ENCODE measurements at places on chromosomes 3 and 15.
A peak's percentile ranks its signal among the peaks of the same experiment; 100 is the strongest.

DNA sequence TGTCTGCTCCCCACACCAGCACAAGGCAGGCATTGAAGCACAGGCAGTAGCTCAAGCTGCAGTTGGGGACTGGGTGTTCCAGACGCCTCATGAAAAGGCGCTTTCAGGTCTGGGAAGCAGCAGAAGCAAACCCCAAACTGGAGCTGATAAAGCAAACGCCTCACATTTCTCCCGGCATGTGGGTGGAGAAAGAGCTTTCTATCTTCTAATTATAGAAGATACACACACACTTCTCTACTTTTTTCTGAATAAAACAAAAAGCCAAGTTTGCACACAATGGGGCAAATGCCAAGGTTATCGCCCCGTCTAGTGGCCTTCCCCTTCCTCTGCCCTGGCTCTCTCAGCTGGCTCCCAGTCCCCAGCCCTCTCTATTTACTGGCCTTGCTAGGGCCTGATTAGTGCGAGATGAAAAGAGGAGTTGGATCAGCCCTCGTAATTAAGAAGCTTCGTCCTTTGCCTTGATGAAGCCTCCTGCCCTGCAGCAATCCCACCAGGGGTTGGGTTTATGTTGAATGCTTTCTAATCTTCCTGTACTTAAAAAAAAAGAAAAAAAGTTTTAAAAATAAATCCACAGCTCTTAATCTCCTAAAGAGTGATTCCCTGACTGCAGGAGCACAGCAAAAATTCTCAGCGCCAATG is 120.2 kb downstream of the MEGF11 start:
- DNase-seq, result no peak

DNA sequence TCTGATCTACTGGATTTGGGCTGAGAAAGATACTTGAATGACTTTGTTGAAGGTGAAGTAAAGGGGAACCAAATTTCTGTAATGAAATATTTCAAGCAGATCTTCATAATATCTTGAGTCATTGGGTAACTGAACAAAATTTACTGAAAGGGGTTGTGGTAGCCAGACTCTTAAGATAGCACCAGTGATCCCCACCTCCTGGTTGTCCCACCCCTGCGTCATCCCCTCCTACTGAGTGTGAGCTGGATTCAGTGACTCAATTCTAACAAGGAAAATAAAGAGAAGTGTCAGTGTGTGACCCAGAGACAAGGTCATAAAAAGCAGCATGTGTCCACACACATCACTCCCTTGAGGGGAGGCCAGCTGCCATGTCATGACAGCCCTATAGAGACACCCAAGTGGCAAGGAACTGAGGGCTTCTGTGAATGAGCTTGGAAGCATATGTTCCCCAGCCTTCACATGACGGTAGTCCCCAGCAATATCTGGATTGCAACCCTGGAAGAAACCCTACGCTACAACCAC is 107.1 kb downstream of the MECOM start:
- DNase-seq, result no peak

- no peak for DNase-seq
Measured at GRCh38 chr3:45131201-45131600, 15.0 kb downstream of the CDCP1 start.

DNA sequence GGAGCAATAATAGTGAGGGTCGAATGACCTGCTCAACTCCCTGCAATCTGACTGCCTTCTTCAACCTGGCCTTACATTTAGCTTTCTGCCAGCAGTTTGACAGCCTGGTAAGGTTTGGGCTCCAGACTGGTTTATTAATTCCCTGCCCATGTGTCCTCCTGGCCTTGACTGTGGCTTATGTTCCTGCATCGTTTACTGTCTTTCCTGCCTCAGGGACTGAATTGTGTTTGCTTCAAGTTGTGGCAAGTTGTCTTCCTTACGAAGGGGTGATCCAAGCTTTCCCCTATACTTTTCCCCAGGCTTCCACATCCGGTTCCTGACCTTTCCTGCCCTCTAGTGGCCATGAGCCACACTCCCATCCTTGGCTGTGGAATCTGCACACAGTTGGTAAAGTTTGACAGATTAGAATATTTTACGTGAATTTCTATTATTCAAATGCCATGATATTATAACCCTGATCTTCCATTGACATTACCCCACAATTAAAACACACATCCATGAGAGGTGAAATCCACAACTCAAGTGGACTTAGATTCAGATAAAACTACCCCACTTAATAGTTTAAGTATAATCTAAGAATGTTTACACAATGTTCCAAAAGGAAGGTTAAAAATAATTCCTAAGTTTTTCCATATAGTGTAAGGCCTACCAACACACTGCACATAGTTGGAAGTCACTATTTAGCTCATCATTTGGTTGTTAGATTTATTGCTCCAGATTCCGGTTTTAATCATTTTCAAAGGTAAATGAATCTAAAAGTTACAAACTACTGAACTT is 95.7 kb downstream of the NEDD4 start:
- DNase-seq, result no peak

DNA sequence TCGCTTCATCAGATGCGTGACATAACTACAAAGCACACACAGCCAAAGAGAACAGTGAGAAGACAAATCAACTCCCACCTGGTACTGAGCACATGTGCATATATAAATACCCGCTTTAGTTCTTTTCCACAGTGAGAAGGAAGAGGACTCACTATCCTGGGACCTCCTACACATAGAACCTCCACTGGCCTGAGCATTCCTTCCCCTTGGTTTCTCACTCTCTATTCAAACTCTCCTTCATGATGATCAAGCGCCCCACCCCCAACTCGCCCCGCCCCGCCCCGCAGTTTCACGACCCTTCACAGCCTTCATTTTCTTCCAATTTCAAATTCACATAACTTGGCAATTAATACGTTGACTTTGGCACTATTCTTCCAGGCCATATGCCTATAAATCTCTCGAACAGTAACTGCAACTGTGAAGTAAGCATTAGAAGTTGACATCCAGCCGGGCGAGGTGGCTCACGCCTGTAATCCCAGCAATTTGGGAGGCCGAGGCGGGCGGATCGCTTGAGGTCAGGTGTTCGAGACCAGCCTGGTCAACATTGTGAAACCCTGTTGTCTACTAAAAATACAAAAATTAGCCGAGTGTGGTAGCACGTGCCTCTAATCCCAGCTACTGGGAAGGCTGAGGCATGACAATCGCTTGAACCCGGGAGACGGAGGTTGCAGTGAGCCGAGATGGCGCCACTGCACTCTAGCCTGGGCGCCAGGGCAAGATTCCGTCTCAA is 1.1 kb downstream of the RPS17 start:
- no peak for DNase-seq

GRCh38 chr3:129618901-129619671 is 12.6 kb upstream of the PLXND1 start:
- DNase-seq, result no peak

DNA sequence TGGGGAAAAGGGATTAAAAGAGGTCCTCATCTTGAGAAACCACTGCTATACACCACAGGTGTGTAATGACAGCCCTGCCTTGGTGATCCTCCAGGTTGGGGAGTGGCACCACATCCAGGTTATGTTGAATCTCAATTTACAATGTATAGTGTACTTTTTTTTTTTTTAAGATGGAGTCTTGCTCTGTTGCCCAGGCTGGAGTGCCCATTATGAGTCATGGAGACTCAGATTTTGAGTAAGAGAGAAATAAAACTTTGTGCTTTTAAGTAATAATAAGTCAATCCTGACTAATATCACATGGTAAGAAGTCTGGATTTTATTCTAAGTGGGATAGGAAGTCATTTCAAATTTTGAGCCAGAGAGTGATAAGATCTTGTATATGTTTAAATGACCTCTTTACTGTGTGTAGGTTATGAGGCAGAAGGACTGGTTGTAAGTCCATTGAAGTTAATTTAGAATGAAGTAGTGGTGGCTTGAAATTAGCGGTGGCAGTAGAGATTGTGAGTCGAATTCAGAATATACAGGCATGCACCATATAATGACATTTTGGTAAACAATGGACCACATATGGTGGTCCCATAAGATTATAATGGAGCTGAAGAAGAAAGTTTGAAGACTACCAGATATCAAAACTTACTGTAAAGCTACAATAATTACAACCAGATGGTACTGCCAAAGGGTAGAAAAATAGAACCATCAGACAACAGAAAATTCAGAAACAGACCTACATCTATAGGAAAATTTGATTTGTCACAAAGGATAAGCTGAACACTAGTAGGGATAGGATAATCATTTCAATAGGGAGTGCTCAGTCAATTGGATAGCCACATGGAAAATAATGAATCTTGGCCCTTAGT is 20.7 kb downstream of the POPDC2 start:
- DNase-seq, result no peak

DNA sequence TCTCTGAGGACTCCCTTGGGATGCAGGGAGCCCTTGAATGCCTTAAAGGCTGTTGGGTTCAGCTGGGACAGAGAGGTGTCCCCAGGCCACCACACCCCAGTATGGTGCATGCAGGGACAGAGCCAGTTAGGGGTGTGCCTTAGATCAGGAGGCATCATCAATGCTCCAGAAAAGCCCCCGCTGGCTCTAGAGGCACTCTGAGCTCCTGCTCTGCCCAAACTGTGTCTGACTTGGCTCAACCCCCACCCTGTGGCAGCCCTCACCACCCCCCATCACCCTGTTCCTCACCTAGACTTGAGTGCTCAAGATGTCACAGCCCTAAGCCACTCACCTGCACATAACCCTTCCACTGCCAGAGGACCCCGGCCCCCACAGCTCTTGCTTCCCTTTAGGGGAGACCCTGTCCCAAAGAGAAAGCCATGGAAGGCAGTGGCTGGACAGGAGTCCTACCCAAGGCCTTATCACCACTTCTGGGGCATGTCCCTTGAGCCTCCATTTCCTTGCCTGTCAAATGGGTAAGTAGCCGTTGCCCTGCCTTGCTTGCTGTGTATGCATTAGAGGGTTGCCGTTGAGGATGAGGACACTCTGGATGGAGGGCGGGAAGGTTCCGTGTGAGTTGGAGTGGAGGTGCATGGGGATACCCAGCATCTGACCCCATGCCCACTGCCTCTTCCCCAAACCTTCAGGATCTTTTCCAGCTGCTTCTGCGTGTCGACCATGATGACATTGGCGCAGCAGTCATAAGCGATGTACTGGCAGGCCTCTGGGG is 41.4 kb downstream of the ACSBG1 start:
- no peak for DNase-seq

GRCh38 chr15:35630532-35630931 is 84.6 kb upstream of the DPH6 start:
- DNase-seq, result no peak

DNA sequence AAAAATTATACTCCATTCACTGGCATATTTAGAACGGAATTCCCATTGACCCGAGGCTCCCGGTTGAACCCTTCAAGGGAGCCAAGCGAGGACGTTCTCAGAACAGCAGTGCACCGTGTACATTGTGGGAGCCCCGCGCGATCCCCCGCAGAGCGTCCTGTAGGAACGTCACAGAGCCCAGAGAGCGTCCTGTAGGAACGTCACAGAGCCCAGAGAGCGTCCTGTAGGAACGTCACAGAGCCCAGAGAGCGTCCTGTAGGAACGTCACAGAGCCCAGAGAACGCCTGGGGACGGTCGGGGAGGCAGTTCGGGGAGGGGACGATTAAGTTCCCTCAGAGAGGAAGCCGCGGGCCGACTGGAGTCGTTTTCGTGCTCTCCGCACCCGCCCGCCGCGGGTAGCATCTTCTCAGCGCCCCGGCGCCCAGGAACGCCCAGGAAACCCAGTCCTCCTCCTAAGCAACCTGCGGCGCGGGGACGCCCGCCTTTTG is 506 bp upstream of the ATP1B3 start:
- no peak for DNase-seq

DNA sequence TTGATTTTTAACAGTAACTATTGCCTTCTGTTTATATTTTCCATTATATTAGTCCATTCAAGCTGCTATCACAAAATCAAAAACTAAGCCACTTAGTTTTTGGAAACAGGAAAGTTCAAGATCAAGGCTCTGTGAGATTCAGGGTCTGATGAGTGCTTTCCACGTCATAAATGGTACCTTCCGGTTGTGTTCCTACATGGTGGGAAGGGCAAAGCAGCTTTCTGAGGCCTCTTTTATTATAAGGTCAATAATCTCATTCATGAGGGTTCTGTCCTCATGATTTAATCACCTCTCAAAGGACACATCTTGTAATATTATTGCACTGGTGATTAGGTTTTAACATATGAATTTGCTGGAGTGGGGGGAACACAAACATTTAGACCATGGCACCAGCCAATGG is 152.0 kb downstream of the VGLL3 start:
- no peak for DNase-seq

GRCh38 chr3:124438813-124439212 is 291.4 kb upstream of the UMPS start:
- DNase-seq, result no peak

DNA sequence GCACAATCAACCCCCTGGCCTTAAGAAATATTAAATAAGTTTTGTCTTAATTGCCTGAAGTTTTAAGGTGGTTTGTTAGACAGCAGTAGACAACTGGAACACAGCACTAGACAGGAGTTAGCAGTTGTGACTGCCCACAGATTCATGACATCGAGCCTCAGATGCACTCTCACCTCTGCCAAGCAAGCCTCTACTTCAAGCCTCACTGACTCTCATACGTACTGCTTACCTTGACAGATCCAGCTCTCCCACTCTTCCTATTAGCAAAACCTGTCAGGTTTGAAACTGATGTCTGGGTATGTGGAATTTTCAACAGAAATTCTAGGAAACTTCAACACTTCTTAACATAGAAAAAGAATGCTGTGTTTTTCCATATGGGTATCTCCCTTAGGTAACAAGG is 382.9 kb upstream of the DPH6 start:
- no peak for DNase-seq

GRCh38 chr15:50137330-50137761 is 18.3 kb upstream of the ATP8B4 start:
- peak; percentile 47 for DNase-seq

DNA sequence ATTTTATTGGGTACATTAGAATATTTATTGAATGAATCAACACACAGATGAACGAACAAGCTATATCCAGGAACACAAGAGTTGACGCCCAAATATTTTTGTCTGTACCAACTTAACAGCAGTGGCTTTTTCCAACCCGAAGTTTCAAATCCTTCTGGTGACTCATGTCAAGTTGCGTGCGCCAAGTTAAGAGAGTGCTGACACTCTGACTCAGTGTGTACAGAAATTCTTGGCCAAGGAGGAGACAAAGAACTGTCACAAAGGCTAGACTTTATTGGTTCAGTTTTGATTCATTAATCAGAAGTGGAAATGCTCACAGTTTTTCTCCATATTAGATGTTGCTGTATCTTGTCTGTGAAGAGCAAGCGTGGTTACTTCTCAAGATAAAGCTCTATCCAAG is 59.6 kb upstream of the TSC22D2 start:
- no peak for DNase-seq

GRCh38 chr3:25419251-25419650 is 8.8 kb upstream of the RARB start:
- no peak for DNase-seq

- no peak for DNase-seq
Measured at GRCh38 chr15:77208241-77208640, 137.3 kb upstream of the TSPAN3 start.

GRCh38 chr15:62348623-62349022 is 183.5 kb upstream of the C2CD4B start:
- no peak for DNase-seq

- DNase-seq, result no peak
Measured at GRCh38 chr15:82918607-82919230, 33.8 kb downstream of the HOMER2 start.

GRCh38 chr3:156507285-156507684 is 47.6 kb downstream of the SSR3 start:
- no peak for DNase-seq

All from GOT3 (cell line).